SK-N-SH treated with all-trans-retinoic acid at 6 μM for 48 hours (cell line): ENCODE measurements at places on chromosomes 5 and 9.

- no peak for ATAC-seq
Observed at GRCh38 chr5:16943846-16944678, 8.0 kb upstream of the MYO10 start.

DNA sequence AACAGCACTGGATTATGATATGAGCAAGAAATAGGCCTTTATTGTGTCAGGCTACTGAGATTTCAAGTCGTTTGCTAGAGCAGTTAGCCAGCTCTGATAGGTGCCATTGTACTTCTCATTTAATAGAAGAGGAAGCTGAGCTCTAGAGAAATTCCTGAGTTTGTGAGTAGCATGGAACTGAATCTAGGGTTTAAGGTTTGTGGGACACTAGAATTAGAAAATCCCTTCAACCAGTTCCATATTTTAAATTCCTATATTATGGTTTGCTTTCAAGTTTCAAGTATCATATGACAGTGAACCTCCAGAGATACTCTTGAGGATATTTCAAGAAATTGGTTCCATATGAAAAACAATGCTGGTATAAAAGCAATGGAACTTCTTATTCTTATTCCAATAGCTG lies 87.6 kb downstream of the ANKRD55 start:
- peak; percentile 26; the same call in 2 of the 3 replicates for ATAC-seq

DNA sequence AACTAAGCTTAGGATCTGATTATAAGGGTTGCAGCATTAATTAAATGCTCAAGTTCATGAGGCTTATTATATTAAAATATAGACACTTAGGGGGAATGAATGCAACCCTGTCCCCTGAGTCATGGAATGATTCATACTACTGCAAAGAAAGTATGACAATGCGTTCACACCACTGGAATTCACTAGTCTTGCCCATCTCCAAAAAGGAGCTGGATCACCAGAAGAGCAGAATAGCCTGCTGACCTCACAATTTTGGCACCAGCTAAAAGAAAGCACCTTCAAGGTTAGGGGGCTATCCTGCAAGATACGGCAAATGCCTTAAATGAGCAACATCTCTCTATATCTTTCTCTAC lies 32.0 kb upstream of the TMED7 start:
- ATAC-seq, result peak; percentile 79

- no peak for ATAC-seq
Observed at GRCh38 chr9:133654736-133655657, 18.8 kb downstream of the DBH start.

DNA sequence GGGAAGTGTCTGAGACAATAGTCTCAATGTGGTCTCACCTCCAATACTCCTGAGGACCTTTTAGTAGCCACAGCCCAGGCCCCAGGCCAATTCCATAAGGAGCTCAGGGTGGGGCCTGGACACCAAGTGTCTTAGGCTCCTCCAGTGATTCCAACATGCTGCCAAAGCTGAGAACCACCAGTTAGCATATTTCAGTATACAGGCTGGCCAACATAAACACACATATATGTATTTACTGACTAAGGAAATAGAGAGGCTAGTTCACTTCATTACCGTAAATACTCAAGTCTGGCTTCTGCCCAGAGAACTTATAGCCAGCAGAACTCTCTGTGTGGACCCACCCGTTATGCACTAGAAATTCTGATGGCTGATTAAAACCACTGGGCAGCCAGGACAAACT lies 24.1 kb downstream of the S1PR3 start:
- no peak for ATAC-seq

- ATAC-seq, result no peak
Observed at GRCh38 chr5:72443883-72444282, 63.3 kb downstream of the ZNF366 start.

- ATAC-seq, result peak; percentile 67
Observed at GRCh38 chr9:35859310-35859989, 10.8 kb downstream of the OR13J1 start.

DNA sequence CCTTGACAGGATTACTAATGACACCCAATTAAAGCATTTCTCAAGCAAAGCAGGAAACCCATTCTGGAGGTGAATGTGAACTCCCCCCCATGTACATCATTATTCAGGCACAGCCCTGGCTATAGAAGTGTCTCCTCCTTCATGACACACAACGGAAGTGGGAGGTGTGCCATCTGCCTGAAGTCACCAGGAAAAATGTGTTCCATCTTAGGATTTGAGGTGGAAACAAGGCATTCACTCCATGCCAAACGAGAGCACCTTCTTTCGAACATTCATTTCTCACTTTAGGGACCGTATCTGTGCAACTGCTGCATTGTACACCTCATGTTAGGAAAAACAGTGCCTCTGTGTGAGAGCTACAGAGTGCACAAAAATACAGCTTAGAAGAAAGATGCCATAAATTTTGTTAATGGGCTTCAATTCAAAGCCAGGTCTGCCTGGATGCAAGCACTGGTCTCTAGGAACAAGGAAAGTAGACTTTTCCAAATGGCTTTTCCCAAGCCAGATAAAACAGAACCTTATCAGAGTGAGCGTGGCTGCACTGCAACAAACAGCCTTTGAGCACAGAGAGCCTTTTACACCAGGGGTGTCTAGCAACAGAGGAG lies 19.4 kb downstream of the GOLM1 start:
- ATAC-seq, result no peak

DNA sequence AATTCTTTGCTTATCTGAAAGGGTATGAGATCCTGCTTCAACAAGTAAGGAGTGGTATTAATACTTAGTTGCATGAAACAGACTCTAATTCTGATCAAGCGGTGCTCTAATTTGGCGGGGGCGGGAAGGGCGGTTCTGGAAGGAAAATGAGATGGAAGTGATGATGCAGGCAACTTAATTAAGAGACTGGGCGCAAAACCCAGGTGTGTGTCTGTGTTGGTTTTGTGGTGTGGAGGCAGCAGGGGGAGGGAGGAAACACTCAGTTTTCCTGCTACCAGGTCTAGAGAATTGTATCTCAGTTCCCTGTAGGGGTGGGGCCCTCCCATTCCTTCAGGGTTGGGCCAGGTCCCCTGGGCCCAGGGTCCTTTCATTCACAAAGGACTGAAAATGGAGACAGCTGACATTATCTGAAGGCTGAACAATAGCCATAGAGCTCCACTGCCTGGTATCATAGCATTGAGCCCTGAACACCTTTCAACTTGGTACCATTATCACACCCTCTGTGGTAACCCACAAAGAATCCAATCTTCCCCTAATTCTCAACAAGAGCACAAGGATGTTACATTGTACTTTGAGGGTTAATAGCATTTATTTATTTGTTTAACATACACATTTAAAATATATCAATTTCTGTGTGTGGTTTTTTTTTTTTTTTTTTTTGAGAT lies 17.2 kb upstream of the C5orf47 start:
- ATAC-seq, result no peak
